Spleen (tissue), 13 donors: ENCODE measurements at places on chromosomes 3 and 15. TPM values are rescaled to one million over a fixed set of nuclear protein-coding genes. Genes with fewer than 3 reads are reported as not detected.

PAQR9 gene
- polyA plus RNA-seq = not detected

ATP11B gene
- 9.0 TPM for polyA plus RNA-seq

CNTN3 gene
- 0.85 TPM for polyA plus RNA-seq

ZNF80 gene
- polyA plus RNA-seq = 0.28 TPM

SHC4 gene
- 0.20 TPM for polyA plus RNA-seq

ATR gene
- polyA plus RNA-seq = 24.7 TPM
